ENCODE measurements at places on chromosomes 2 and 18. TPM values are rescaled to one million over a fixed set of nuclear protein-coding genes. Genes with fewer than 3 reads are reported as not detected.

CPS1 gene
- 0.63 TPM for total RNA-seq

DNA sequence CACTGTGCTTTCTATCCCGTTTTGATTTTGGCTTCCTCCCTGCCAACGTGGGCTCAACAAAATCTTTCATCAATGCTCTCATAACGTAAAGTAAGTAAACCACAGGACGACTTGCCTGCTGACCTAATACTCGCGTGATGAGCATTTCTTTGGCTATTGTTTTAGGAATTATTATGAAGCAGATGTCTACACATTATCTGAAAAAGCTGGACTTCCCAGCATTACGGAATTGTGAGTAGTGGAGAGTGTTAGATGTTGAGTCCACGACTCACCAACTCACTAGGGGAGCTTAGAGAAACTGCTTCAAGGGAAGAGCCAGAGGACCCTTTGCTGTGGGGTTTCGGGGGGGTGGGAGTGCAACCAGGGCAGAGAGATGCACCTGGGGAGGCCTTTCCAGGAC is 21.9 kb downstream of the HJURP start:
- no peak for DNase-seq
- no peaks in the 10 kb centered on the region for H3K27me3 ChIP-seq
- no peak overlapping the region for H3K4me3 ChIP-seq
- H3K36me3 ChIP-seq: no peaks in the 10 kb centered on the region

PTGR3 gene
- total RNA-seq: 20.8 TPM

- no peaks in the 10 kb centered on the region for H3K4me1 ChIP-seq
- no peak for DNase-seq
- no peak overlapping the region for H3K4me3 ChIP-seq
- H3K27me3 ChIP-seq: peaks cover 37% of the 10 kb centered on the region
- H3K27ac ChIP-seq: no peak overlapping the region
Observed at GRCh38 chr2:216626875-216627245, 6.4 kb upstream of the IGFBP2 start.

ANKRD44 gene
- total RNA-seq: 246 TPM

IL1B gene
- 30.8 TPM for total RNA-seq

All from T-helper 17 cell (primary cell).